ENCODE measurements at places on chromosomes 4 and X.

DNA sequence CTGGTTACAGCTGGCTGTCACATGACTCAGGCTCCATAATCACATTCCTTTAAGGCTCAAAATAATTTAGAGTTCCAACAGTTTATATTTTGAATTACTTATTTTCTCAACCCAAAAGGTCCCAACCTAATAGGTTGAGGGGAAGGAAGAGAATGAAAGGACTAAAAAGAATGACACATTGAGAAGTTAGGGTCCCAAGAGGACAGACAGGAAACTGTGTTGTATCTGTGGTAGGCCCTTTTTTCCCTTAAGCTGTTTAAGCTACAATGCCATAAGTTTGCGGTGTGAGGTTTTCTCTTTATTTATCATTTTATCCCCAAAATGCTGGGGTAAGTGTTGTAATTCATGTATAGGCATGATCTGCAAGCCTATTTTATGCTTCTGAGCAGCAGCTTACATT lies 290.2 kb downstream of the ZNF674 start:
- no peak for DNase-seq

DNA sequence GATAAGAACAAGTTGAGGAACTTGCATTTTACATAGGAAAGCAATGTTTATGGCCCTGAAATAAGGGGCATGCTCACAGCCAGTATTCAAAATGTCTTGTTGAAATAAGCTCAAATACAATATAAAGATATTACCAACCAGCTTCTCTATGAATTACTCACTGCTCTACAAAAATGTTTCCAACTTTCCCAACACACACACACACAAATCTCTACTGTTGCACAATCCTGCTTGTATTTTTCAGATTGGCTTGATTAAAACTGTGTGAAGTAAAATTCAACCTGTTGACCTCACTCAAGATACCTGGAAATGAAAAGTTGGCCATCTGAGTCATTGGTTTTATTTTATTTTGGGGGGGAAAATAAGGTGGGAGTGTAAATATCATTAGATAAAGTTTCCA lies 128.6 kb downstream of the CHIC2 start:
- DNase-seq: no peak

DNA sequence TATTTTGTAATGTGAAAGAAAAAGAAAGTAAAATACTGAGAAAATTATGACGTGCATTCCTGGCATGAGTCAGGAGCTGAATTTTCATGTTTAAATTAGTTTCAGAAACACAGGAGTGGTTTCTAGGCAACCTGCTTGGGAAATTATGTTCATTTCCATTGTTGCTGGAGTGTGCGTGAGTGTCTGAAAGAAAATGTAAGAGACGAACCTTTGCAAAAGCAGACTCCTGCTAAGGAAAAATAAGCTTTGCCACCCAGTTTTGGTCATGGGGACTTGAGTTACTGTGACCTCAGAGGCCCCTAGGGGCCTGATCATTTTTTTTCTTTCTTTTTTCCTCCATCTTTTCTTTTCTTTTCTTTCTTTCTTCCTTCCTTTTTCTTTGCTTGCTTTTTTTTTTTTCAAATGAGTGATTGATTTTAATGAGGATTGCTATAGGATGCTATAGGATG lies 18.8 kb upstream of the CHRNA9 start:
- no peak for DNase-seq

DNA sequence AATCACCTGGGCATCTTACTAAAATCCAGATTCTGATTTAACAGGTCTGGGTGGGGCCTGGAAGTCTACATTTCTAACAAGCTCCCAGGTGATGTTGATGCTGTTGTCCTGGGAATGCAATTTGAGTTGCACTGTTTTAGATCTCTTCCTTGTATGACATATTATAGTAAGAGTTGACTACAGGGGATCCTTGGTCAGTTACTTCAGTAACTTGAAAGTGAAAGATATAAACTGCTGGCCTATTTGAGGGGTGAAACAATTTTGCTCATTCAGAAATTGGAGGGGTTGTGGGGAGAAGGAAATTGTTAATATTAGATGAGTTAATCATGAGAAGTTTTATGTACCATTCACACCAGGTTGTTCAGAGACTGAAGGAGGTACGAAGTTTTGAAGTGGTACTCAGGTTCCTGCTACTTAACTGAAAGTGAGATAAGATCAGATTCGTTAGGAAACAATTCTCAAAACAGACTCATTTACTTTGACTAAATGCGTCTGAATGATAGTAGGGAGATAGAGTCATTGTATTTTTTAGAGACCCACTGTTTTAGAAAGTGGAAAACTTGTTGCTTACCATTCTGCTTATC lies 12.5 kb downstream of the SH2D1A start:
- no peak for DNase-seq

DNA sequence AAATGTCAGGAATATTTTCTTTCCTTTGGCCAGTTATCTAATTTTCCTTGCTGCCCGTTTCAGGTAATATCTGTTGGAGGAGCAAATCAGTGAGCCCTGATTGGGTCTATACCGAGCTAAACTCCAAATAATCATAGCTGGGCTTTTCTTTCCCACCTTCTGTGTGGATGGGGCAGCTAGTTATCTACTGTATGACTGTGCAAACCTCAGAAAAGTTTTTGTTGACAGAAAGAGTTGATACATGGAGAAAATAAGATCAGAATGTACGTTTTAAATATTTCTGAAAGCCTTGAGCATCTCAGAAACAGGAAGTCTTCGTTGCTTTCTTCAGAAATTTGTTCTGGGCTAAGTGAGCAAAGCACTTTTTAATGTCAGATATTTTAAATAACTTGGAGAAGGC lies 6.2 kb upstream of the CXCL5 start:
- DNase-seq: no peak

- DNase-seq: no peak
Observed at GRCh38 chrX:138754861-138755260, 43.3 kb upstream of the FGF13 start.

DNA sequence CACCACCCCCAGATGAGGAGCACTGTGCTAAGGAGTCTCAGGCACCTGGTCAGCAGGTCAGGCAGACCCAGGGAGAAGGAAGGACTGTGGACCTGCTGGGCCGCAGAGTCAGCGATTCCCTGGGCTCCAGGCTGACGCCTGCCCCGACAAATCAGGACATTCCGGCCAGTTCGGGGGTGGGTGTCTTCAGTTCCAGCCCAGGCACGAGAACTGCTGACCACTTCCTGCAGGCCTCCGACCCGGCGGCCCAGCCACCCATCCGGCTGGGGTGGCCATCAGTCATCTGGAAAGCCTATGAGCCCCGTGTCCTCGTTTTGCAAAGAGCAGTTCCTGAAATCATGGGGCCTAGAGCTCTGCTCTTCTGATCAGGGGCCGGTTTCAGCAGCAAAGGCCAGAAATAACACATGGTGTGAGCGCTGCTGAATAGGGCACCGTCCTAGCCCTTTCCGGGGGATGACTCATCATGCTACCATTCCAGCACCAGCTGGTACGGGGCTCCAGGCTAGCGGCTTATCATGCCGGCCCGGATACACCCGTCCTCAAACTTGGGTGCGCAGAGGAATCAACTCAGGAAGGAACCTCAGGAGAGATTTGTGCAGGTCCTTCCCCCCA lies 7.8 kb upstream of the SH3TC1 start:
- no peak for DNase-seq

DNA sequence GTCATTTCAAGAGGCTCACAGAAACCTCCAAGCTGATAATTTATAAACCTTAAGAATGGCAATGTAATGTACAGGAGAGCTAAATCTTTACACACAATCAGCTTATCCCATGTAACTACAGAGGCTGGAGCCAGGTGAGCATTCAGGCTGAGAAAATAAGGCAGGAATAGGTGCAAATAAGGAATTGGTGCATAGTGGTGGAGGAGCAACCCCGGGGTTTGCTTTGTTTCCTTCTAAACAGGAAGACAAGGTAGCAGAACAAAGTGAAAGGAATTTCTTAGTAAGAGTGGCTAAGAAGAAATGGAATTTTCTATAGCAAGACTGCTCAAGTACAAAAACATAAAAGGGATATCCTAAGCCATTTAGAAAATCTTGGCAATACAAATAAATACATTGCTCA lies 82.4 kb downstream of the NR3C2 start:
- DNase-seq: no peak

DNA sequence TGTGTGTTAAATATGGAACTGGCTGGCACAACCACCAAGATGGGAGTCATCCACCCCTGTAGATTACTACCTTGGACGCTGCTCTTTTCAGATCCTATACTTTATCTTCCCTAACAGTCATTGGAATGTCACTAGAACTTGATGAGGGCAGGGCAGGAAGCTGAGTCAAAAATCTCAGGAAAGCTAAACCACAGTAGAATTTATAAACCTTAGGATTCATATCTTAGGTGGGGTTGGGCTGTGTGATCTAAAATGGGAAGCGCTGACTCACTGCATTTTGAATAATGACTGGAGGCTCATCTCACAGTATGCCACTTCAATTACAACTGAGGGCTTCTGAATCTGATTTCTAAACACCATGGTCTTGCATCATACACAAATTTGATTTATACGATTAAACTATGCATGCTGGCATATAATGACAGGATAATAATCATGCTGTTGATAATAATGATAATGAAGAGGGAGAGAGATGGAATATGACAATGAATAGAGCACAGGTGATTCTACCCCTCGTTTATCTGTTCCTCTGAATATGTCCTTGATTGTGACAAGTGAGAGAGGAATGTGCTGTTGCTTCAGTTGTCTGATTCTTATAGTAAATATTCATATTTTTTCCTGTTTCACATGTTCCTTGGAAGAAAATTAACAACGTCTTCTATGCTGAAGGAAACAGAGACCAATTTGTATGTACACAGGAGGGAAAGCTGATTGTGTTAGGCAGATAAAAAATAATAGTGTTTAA lies 270.3 kb upstream of the HS3ST1 start:
- no peak for DNase-seq

- no peak for DNase-seq
Observed at GRCh38 chr4:15983610-15984009, 20.6 kb upstream of the FGFBP2 start.

DNA sequence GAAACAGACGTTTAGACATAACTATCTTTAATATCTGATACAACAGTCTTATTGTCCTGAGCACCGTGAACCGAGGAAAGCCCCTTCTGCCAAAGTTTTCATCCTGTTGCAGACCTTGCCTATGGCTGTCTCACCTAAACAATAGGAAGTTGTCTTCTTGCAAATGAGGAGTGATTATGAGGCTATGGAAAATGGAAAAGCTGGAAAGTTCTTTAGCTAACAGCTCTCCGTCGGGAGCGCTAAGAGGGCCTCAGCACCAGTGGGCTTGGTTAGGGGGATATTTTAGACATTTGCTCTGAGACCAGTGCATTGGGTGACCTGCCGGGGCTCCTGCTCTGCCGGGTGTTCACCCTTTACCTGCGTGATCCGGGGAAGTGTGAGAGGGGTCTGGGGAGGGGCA lies 28.4 kb downstream of the TMEM131L start:
- no peak for DNase-seq

GRCh38 chr4:6964858-6965257 lies 55.2 kb downstream of the TBC1D14 start:
- no peak for DNase-seq

- DNase-seq: no peak
Observed at GRCh38 chr4:185190306-185190856, 13.4 kb downstream of the CFAP97 start.

DNA sequence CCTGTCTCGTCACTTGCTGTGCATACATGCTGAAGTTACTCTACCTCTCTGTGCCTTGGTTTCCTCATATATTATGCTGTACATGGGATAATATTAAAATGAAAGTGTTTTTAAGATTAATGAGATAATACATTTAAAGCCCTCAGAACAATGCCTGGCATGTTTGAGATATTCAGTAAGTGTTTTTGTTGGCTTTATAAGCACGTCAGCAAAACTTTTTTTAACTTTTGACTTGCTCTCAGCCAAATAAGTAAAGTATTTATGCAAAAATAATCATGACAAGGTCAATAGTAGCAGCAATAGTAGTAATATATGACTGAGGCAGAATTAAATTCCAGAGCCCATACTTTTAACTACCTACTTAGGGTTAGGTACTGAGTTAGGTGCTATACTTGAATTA lies 29.2 kb downstream of the LIMCH1 start:
- DNase-seq: no peak

DNA sequence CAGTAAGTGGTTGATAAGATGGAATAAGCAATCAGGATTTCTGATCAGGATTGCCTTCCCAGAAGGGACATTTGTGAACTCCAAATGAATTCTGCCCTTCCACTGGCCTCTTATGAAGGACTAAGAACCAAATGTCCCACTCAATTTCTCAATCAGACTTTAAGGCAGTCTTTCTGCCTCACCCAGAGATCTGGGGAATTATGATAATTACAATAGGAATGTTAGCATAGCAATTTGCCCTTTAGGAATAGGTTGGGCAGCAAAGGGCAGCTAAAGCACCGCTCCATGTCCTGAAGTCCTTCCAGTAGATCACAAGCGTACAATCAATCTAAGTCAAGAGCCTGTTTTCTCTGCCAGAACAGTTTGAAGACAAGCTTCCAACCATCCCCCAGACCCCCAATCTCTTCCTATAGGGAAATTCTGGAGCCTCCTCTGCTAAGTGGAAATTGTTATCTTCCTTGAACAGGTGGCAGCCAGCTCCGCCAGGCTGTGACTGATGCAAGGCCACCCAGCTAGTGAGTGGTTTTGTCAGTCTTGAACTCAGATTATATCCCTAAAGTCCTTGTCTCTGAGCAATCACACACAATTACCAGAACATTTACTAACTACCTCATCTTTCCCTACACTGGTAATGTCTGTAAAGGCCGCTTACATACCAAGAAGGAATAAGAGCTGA lies 18.6 kb downstream of the NKX3-2 start:
- DNase-seq: no peak

DNA sequence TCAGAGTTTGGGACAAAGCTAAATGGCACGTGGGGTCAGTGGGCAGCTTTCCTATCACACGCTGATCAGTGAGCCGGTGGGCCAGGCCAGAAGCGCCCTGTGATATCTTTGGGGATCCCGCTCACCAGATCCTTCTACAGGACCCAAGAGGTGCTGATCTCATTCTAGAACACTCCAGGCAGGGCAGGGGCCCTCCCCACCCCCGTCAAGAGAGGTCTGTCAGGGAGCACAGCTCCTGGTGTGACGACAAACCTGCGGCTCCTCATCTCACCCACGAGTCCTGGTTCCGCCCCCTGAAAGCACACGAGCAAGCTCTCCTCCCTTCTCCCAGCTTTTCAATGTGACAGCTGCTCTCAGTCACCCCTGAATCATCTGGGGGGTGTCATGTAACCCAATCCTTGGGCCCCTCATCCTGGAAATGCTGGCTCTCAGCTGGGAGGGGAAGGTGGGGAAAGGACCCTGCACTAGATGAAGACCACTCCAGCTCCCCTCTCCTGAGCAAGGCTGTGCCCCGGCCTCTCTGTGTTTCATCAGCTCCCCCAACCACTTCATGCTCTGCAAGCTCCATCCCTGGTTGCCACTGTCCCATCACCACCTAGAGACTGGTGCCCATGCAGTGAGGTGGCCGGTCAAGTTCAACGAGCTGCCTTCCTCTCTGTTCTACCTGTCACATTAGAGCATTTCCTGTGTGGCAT lies 4.6 kb downstream of the HCFC1 start:
- no peak for DNase-seq

- no peak for DNase-seq
Observed at GRCh38 chrX:153902385-153902784, 2.1 kb upstream of the AVPR2 start.

DNA sequence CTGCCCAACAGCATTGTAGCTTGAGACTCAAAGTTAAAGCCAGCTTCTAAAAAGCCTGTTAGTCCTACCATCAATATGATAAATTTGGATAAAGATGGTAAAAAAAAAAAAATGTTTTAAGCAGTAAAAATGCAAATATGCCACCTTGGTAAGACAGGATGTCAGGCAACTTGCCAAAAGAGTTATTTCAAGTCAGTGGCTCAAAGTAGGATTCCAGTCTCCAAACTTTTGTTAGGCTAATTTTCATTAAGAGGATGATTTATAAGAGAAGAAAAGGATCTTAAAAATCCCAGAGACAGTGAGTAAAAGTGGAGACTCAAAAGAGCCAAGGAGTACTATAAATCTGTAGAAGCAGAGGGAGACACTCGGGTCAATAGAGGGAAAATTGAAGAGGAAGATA lies 47.5 kb downstream of the GASK1B start:
- no peak for DNase-seq

All from NCI-H1930 (cell line).